ENCODE measurements at places on chromosomes 13 and 19.

DNA sequence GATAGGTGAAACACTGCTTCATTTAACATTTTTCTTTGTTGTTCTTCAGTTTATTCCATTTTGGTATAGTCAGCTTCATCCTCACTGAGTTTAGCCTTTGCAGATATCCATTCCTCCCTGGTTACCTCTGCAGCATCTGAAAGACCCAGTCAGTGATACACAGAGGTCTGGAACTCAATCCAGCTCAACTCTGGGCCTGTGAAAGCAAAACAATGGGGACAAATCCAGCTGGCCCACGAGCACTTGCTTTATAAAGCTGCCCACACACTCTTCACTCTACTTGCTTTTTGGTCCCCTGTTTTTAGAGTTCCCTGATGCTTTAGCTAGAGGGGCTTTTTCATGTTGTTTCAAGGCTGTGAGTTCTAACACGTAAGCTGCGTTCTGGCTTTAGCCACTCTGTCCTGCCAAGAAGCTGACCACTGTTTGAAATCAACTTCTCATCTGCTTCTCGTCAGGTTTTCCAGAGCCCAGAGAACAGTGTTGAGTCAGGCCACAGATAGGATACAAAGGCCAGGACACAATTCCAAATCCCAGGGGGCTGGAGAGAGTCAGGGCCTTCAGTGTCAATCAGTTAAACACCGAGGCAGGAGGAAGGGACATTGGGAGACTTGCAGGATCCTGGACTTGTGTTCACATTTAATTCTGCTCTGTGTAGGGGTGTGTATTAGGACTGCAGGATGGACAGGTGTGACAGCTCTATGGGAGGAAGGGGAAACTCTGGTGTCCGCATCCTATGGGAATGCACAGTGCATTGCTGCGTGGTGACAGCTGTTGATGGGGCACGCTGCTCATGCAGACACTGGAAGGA lies 83.5 kb upstream of the RNF113B start:
- DNase-seq: no peak

DNA sequence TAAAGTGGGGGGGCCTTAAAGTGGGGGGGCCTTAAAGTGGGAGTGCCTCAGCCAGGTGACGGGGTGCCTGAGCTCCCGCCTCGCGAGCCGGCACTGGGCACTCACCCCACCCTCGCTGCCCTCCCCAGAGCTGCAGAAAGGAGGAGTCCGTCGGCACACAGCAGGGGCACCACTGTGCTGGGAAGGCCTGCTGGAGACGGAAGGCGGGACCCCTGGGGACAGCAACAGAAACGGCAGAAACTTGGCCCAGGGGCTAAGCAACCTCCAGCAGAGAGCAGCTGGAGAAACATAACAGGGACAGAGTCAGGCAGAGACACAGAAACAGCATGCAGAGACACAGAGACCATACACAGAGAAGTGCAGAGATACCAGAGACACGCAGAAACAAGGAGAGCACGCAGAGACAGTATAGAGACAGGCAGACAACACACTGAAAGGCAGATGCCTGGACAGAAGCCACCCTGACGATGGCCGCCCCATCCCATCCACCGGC lies 7.9 kb downstream of the CFD start:
- DNase-seq: no peak

GRCh38 chr13:29743201-29743786 lies 107.1 kb downstream of the UBL3 start:
- DNase-seq: no peak

DNA sequence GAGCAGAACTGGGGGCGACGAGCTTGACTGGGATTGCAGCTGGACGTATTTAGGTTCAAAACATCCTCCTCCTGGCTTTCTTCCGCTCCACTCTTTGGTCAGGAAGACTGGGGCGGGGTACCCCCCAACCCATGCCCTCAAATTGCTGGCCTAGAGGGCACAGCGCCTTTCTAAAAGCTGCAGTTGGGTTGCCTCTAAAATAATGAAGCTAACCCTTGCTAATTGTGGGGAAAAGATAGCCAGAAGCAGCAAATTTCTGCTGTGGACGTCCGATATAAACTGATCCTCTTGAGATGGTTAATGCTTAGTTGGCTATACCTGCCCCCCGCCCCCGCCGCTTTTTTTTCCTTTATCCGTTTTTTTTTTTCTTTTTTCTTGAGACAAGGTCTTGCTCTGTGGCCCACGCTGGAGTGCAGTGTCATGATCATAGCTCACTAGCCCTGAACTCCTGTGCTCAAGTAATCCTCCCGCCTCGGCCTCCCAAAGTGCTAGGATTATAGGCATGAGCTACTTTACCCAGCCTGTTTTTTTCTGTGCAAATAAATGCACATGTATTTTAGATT lies 754 bp upstream of the CHERP start:
- no peak for DNase-seq

GRCh38 chr19:53823380-53824120 lies 564 bp downstream of the NLRP12 start:
- DNase-seq: no peak

- DNase-seq: no peak
Observed at GRCh38 chr19:16428372-16429036, 43.3 kb downstream of the EPS15L1 start.

DNA sequence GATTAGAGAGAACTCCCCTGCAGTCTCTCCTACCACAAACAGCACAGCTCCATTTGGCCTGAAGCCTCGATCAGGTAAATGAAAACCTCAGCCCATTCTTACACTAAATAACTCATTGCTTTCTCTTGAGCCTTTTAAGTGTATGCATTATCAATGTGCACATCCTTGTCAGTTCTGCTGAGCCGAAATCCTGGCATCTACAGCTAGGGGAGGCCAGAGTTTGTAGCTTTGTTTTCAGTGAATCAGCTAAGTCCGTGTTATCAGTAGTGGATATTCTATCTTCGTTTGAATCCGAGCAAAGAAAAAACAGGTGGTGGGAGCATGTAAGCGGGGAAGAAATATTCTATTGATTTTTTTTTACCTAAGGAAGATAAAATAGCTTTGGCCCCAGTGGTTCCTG lies 84.4 kb downstream of the ESD start:
- DNase-seq: no peak

Measured in GDM1 (cell line).